Suppressor macrophage treated with lipopolysaccharide for 1 hour (primary cell): ENCODE measurements at places on chromosomes 4 and X.

GRCh38 chr4:48093991-48094416 is 40.0 kb downstream of the TXK start:
- DNase-seq: no peak

DNA sequence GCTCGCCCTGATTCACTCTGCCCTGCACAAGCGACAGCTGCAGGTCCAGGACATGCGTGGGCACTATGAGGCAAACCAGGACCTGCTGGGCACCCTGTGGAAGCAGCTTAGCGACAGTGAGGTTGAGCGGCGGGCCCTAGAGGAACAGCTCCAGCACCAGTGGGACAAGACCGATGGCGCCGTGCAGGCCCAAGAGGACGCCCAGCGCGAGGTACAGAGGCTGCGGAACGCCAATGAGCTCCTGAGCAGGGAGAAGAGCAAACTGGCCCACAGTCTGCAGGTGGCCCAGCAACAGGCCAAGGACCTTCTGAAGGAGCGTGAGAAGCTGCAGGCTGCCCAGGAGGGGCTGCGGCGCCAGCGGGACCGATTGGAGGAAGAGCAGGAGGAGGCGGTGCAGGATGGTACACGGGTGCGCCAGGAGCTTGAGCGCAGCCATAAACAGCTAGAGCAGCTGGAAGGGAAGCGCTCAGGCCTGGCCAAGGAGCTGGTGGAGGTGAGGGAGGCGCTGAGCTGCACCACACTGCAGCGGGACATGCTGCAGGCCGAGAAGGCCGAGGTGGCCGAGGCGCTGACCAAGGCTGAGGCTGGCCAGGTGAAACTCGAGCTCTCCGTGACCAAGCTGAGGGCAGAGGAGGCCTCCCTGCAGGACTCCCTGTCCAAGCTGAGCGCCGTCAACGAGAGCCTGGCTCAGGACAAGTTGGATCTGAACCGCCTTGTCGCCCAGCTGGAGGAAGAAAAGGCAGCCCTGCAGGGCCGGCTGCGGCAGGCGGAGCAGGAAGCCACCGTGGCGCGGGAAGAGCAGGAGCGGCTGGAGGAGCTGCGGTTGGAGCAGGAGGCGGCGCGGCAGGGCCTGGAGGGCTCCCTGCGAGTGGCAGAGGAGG is 12.8 kb downstream of the SMIM10L2A start:
- DNase-seq: no peak

DNA sequence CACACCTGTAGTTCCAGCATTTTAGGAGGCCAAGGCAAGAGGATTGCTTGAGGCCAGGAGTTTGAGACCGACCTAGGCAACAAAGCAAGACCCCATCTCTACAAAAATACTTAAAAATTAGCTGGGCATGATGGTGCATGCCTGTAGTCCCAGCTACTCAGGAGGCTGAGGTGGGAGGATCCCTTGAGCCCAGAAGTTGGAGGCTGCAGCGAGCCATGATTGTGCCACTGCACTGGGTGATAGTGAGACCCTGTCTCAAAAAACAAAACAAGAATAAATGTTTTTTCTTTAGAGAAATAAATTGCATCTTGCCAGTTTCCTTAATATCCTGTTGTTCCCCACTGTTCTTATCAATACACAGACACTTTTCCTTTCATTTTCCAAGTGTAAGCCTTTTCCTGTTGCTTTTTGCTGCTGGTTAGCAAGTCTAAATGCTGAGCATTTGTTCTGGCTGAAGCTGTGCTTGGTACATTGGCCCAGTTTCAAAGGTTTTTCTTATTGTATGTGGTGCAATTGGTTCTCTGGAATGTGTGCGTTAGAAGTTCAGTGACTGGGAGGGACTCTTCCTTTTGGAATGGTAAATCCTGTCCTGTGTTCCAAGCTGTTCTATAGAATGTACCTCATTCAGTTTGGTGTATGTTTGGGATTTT is 98.2 kb downstream of the AFF1 start:
- DNase-seq: no peak

GRCh38 chrX:39667191-39667590 is 430.6 kb downstream of the BCOR start:
- DNase-seq: no peak

DNA sequence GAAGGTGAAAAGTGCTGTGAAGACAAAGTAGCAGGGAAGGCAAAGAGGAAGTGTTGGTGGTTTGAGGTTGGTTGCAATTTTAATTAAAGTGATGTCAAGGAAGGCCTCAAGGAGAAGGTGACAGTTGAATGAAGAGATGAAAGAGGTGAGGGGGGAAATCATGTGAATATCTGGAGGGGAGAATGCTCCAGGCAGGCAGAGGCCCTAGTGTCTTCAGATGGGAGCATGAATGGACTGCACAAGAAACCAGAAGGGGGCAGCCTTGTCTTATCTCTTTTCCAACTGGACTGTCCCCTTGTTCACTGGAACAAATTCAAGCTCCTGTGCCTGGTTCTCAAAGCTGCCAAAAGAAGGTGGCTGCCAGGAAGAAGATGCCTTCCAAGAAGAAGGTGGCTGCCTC is 68.4 kb downstream of the MAOB start:
- DNase-seq: peak; percentile 2

DNA sequence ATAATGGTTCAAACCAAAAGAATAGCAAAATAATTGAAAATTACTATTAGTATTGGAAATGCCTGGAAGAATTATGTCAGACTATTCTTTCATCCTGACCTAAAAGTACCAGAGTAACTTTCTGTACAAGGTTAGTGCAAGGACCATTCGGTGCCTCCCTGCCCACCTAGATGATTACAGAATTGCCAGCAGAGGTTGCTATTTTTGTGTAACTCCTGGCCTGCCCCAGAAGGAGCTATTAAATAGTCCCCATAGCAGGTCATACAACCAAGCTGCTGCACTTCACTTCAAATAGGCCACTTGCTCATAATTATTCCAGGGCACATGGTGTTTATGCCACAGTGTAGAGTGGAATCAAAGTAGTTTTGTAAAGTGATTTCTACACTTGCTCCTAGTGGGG is 831.1 kb upstream of the PABPC4L start:
- DNase-seq: no peak

GRCh38 chrX:44011506-44011905 is 38.3 kb upstream of the NDP start:
- DNase-seq: peak; percentile 22

- no peak for DNase-seq
Measured at GRCh38 chrX:77446908-77447652, at the start of gene FGF16. Gene FGF16 (plus strand): TSS chrX:77447389. CDS start chrX:77447675, 286 bp downstream.

DNA sequence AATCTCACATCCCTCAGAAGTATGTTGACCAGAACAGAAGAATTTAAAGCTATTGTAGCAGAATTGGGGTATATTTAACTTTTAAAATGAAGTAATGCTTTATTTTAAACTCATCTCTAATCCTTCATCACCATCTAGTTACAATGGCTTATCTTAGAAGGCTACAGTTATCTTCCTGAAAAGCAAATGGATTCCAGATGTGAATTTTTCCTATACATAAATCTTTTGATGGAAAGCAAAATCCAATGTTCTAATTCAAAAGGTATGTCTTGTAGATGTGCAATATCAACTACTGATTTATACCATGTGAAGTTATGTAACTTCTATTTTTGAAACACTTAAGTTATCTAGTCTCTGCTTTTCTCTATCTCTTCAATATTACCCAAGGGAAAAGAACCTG is 47.6 kb downstream of the CCNG2 start:
- no peak for DNase-seq

DNA sequence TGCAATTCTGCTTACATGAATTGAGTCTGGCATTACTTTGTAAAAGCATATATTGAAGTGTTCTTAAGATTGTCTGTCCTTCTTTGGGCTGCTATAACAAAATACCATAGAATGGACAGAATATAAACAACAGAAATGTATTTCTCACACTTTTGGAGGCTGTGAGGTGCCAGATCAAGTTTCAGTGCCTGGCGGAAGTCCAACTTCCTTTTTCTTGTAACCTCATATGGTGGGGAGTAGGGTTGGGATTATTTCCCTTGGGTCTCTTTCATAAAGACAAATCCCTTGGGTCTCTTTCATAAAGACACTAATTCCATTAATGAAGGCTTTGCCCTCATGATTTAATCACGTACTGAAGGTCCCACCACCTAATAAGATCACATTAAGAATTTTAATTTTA is 199.3 kb upstream of the GRID2 start:
- DNase-seq: peak; percentile 5

GRCh38 chr4:28774344-28774743 is 1913.7 kb downstream of the STIM2 start:
- DNase-seq: no peak

DNA sequence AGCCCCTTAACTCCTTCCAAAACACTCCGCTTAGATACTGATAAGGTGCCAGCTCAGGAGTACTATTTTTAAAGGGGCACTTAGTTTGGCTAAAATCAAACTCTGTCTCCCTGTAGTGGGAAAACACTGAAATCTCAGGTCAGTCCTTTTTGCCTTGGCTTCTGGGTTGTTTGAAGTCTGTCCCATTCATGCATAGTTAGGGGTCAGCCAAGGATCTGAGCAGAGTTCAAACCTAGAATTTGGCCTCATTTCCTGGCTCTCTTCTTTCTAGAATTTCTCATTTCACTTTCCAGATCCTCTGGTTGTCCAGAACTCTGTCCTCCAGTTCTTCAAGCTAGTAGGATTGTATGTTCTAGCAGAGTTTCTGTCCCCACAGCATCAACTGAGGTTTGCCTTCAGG is 31.5 kb downstream of the NAT8L start:
- no peak for DNase-seq

- DNase-seq: no peak
Measured at GRCh38 chr4:75429208-75429607, 85.0 kb downstream of the RCHY1 start.

DNA sequence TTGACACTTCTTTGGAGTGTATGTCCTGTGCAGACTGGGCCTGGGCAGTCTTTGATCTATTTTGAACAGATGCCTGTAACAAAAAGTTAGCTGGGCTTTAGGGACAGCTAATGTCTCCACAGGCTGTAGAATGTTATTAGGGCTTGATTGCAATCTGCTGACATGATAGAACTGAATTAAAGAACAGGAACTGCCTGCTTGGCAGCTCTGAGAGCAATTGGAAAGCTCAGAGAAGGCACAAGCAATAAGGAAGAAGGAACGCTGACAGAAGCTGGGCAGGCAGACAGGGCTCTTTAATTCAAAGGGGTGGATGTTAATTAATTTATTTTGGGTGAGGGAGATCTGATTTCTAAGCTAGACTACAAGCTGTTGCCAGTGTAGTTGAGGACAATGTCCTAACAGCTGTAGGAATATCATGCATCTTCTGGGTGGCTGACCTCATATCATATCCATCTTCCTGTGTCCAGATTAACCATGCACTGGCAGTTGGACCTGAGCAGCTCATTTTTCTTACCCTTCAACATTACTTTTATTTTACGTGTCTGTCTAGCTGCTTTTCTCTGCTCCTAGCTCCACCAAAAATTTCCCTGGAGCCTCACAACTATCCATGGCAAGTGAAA is 20.7 kb upstream of the GRXCR1 start:
- no peak for DNase-seq

DNA sequence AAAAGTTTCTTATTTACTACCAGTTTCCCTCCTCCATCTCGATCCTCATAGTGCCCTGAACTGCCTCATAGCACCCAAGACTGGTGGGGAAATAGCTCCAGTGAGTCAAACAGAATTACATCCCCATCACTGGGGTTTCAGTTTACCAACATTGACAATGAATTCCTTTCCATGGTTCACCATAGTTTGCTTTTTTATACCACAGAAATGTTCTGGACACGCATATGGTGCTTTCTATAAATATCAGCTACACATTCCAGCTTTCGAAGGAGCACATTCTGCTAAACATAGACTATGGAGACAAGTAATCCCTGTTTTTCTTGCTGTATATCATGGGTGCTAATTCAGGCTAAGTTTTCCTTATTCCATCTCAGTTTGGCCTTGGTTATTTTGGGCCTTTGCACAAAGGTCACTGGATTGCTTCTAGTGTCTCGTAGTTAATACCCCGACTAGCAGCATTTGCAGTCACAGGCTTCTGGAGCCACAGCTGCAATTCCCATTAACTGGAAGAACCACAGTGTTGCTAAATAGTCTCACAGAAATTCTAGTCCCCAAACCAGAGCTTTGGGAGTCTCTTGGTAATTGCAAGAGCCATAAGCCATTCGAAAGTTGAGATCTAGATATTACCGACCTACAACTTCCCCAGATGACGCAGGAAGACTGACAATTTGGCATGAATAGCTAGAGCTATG is 53.4 kb upstream of the TRPC3 start:
- DNase-seq: no peak

DNA sequence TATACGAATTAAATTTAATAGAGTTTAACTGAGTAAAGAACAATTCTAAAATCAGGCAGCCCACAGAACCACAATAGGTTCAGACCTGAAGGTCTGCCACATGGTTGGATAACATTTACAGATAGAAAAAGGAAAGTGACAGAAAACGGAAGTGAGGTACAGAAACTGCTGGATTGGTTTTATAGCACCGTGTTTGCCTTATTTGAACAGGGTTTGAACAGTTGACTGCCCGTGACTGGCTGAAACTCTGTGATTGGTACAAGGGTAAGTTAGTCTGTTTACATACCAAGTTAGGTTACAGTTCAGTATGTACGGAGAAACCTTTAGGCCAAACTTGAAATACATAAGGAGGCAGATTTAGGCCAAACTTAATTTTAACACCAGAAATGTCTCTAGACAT is 64.1 kb upstream of the ATXN3L start:
- no peak for DNase-seq

DNA sequence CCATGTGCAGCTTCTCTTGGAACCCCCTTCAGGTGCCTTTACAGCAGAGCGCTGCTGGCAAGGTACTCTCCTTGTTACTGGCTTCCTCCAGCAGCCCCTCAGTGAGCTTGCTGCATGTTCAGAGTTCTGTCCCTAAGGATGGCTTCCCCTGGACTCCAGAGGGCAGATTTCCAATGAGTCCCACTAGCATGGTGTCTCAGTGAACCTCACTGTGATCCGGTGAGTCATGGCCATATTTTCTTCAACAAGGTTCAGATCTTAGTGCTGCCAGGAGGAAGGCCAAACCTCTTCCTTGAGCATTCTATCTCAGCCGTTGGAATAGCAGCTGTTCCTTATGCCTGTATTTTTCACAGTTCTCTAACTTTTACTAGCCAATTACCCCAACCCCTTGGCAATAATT is 98.8 kb downstream of the CASK start:
- DNase-seq: no peak

- peak; percentile 64 for DNase-seq
Measured at GRCh38 chr4:166091912-166092510, 219.0 kb downstream of the TLL1 start.

GRCh38 chr4:86592553-86593249 is 1.4 kb upstream of the PTPN13 start:
- no peak for DNase-seq

DNA sequence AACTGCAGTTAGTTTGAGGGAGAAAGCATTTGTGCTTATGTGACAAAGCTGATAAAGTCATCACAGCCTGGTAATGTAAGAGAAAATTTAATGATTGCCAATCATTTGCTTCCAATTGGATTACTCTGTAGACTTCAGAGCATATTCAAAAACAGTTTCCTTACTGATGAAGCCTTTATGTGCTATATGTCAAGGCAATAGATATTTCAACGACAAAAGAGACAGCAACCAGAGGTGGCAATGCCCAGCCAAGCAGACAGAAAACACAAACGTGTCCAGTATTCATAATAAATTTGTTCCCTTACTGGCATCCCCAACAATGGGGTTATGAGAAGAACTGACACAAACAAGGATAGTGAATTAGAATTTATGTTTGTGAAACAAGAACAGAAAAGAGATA is 1840.3 kb upstream of the PCDH7 start:
- DNase-seq: no peak

GRCh38 chr4:8205241-8205707 is 6.2 kb downstream of the SH3TC1 start:
- DNase-seq: peak; percentile 91
